ENCODE measurements at places on chromosomes 4 and X. TPM values are rescaled to one million over a fixed set of nuclear protein-coding genes. Genes with fewer than 3 reads are reported as not detected.

- peak; percentile 51 for DNase-seq
Observed at GRCh38 chrX:9494771-9495170, 29.9 kb downstream of the TBL1X start.

DNA sequence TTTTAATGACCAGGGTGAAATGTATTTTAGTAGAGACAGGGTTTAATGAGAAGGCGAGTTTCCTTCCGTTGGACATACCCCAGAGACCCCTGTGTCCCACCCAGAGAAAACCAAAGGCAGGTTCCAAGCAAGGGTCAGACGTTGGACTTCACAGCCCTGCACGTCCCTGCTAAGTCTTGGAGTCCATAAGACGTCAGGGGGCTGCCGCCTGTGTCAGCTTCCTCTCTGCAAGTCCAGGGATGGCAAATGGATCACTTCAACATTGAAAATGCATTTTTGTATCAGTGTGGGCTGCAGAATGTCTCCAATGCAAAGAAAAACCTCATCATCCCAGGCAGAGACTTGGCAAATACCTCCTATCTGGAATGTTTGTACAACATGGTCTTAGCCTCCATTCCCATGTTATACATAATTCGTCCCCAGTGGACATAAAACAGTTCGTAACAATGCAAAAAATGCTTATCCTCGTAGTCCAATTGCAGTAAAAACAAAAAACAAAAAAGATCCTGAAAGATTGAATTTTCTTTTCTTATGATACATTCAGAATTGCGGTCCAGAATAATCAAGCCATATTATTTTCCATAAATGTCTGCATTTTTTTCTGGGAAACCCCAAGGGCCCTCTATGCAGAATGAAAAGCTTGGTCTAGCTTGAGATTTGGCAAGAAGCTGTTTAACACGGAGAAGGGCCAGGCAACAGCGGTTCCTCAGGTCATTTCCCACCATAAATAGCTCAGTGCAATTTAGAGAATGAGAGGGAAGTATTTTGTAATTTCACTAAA lies 190.9 kb downstream of the SHOX start:
- no peak for DNase-seq

COL25A1 gene
- not detected for total RNA-seq

ARR3 gene
- total RNA-seq = not detected

UBE2K gene
- total RNA-seq = 22.3 TPM

JCHAIN gene
- total RNA-seq = 3.0 TPM

DNA sequence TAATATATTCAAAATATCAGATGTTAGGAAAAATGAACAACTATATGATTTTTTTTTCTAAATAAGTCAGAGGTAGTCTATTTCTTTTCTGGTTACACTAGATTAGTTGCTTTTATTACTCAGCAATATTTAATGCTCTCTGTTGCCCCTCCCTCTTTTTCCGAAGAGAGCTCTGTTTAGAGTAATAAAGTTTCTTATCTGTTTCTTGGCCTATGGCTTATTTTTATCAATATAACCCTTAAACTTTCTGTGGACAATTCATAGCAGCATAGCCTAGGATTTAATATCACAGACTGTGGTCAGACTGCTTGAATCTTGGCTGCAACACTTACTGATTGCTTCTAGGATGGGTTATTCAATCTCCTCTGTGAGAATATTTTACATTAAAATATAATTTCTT lies 2315.4 kb upstream of the AGA start:
- DNase-seq = no peak

DNA sequence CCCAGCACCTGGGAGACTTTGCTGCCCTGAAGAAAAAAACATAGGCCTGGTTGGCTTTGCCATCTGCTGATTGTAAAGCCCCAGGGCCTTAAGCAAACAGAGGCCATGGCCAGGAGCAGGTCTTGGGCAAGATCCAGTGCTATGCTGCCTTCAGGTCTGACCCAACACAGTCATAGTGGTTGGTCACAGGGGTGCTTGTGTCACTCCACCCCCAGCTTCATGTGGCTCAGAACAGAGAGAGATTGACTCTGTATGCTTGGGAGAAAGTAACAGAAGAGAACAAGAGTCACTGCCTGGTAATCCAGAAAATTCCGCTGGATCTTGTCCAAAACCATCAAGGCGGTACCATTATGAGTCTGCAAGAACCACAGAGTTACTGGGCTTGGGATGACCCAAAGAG lies 24.4 kb upstream of the SMARCA5 start:
- peak; percentile 59 for DNase-seq

DNA sequence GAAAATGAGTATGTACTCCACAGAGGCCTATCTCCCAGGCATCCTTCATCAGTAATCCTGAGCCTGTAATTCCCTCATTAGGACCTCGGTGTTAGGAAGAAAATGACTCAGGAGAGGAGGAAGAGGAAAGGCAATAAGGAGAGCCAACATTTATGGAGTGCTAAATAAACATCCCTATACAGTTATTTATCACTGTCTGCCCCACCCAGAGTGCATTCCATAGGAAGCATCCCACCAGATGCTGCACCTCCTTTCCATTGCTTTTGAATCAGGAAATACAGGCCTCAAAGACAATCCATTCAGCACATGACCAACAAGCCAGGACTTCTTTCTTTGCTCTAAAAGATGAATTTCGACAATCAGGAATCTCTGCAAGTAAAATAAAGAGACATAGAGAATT lies 47.6 kb downstream of the USP38 start:
- no peak for DNase-seq

PFKFB1 gene
- not detected for total RNA-seq

SMAD1 gene
- 24.0 TPM for total RNA-seq

TCEAL7 gene
- total RNA-seq = 17.1 TPM

DNA sequence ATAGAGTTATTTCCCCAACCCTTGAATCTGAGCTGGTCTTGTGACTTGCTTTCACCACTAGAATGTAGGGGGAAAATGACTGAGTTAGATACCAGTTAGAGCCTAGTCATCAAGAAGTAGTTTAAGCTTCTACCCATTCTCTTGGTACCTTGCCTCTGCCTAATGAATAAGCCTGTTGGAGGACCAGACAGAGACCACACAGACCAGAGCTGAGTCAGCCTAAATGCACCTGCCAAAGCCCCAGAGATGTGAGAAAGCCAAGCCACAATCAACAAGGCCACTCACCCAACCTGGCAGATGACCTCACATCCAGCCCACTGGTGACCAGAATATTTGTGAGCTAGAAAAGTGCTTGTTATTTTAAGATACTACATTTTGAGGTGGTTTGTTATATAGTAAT lies 85.2 kb upstream of the DCLK2 start:
- no peak for DNase-seq

GRCh38 chr4:42761804-42762203 lies 104.9 kb upstream of the ATP8A1 start:
- DNase-seq = no peak

DNA sequence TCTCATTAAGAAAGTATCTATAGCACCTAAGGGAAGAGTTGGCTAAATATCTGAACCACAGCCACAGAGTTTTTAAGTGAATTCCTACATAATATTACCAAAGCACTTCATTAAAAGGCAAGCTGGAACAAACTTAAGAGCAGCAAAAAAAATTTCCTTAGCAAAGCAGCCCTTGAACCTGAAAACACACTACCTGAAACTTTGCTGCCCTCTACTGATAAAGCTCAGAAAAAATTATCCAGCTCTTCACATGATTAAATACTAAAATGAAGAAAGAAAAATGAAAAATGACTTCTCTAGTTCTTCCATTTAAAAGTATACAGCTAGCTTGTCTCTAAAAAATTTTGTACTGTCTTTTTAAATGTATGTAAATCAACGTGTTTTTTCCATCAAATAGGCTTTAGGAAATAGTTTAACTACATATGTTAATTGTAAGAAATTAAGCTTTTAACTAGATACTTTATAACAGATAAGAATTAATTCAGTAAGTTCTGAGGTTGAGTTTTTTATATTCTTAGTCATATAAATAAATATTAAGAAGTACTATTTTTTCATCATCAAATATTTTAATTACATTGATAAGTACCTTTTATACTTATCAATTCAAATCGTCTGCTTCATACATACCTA lies 156.1 kb downstream of the STPG2 start:
- peak; percentile 31 for DNase-seq

GRCh38 chrX:39152106-39152649 lies 350.9 kb downstream of the MID1IP1 start:
- DNase-seq = peak; percentile 22

DNA sequence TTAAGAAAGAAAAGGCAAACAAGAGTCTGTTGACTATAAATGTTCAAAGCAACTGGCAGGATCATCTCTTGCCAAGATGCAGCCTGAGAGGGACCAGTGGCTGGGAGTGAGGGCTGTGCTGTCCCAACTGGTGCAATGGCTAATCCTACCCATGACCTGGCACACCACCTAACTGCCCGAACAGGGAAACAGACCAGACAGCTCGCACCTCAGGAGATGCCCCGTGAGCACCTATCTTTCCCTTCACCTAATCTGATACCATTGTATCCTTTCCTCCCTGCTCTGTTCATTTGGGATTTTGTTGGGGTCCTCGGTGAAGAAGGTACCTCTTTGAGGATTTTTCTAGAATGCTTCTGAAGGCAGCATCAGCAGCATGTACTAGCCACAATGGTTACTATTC lies 206.5 kb upstream of the MAMLD1 start:
- DNase-seq = no peak

Measured in GM23248 (cell line).